ENCODE measurements at places on chromosomes 16 and 17. TPM values are rescaled to one million over a fixed set of nuclear protein-coding genes. Genes with fewer than 3 reads are reported as not detected.

GRCh38 chr17:51435641-51436091 lies 175.3 kb downstream of the UTP18 start:
- DNase-seq, result peak; percentile 78

DNA sequence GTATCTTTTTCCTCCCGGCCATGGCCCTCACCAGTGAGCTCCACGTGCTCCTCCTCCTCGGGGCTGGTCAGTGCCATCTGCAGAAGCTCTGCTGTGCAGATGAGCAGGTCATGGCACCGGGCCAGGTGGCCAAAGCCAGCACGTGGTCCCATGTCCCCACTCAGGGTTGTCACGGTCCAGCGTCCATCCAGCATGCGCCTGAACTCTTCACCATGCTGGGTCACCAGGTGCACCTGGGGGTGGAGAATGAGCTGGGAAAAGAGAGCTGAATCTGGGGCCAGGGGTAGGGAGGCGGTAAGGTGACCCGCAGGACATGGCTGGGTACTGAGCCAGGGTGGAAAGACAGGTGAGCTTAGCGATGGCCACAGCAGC lies 1.3 kb downstream of the DHX58 start:
- DNase-seq, result no peak

DNA sequence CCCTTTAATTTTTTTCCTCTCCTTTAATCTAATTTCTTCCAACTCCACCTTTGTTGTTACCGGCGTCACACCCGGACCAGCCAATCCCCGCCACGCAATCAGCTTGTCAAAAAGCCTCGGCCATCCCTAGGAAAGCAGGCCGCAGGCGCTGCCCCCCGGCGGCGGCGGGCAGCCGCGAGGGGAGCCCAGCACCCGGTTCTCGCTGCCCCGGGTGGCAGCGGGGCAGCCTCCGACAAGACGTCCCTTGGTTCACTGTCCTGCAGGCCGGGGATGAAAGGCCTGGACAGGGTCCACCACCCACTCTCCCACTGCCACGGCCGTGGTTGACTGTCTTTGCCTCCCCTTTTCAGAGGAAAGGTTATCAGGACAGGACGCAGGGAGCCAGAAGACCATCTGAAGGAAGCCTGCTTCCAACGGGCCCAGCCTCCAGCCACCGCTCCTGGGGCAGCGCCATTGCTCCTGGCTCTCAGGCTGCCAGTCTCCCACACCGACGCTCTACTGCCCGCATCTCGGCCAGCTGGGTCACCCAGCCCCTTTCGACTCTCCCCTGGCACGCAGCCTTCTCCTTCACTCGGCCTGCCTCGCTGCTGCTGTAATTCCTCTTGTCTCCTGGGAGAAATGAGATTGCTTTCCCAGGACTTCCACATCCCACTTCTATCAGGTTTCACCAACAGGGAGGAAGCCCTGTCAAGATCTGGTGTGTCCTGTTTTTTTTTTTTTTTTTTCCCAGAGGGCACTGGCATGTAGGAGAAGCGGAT lies 2.8 kb upstream of the UBTF start:
- DNase-seq, result peak; percentile 64

DNA sequence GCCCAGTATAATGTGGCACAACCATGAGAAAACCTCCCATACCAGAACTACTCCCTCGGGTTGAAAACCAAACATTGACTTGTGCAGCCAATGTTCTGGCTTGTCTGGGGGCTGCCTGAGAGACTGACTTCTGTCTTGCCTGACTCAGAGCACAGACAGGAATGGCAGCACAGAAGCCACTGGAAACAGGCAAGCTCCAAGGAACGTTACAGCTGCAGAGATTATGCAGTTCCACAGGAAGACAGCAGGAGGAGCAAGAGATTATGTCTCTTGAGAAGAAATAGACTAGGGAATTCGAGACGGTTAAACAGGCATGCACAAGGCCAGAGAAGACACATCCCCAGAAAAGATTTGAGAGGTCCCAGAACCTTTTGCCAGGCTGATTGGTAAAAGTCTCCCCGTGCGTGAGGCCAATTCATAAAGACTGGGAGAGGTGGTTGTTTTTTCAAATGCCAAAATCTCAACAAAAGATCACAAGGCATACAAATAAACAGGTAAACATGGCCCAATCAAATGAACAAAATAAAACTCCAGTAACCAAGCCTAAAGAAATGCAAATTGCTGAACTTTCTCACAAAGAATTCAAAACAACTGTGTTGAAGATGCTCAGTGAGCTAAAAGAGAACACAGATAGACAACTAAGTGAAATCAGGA lies 90.6 kb upstream of the CDH5 start:
- no peak for DNase-seq

DNA sequence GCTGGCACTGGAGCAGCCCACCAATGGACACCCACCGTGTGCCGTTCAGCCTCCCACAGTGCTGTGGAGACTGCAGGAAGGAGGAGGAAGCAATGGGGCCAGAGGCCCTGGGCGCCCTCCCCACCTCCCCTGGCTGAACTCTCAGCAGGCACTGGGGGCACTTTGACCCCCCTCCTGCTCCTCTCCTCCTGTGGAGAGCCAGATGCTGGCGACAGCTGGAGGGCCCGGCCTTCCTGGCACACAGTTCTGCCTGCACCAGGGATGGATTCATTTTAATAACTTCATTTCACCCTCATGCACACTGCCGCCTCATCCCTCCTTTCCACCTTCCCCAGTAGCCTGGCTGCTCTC lies 6.0 kb downstream of the NXPH3 start:
- DNase-seq, result no peak

DNA sequence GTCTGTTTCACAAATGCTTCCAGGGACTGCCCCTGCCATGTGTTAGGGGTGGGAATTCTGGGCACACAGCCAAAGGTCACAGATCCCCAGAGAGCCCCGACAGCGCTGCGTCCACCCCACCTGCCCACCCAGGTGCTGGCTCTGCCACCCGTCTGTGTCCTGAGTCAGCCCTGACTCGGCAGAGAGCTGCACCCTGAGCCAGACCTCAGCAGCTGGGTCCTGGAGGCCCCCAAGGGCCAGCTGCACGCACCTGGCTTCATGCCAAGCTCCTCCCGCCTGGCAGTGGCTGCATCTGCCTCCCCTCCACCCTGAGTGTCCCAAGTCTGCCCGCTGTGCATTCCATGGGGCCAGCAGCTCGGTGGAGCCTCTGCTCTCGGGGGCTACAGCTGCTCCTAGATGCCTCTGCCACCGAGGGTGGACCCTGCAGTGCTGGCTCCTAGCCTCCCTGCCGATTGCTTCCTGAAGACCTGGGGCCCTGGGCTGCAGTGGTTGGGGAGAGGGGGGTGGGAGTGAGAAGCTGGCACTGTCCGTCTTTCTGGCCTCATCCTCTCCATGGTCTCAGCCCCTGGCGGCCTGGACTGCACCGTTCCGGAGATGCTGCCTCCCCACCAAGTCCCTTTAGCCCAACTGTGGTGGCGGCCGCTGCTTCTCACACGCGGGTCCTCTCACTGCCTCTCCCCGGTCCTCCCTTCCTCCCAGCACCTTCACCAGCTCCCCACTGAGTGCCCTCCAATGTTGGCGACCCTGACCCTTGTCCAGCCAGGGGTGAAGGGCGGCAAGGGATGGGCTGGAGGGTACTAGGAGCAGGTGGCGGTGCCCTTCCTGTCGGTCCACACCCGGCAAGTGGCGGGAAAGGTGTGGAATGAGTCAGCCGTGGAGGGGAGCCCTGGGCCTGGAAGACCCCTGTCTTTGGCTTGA lies 3.0 kb downstream of the SECTM1 start:
- no peak for DNase-seq

DNA sequence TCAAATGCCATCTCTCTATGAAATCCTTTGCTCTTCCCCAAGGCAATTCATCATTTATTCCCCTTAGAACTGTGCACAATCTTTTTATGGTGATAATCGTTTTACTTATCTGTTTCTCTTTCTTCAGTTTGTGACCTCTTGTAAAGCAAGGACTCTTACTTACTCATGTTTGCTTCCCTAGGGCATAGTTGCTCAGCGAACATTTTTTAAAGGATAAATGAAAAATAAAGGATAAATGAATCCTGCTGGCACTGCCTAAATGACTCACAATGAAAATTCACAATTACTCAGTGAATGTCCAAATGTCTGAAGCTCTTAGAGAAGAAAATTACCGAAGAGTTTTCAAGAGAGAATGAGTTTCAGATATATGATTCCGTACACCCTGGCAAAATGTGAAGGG lies 671.7 kb downstream of the CDH11 start:
- no peak for DNase-seq

- no peak for DNase-seq
Measured at GRCh38 chr16:57774705-57775285, 27.5 kb downstream of the KIFC3 start.

DNA sequence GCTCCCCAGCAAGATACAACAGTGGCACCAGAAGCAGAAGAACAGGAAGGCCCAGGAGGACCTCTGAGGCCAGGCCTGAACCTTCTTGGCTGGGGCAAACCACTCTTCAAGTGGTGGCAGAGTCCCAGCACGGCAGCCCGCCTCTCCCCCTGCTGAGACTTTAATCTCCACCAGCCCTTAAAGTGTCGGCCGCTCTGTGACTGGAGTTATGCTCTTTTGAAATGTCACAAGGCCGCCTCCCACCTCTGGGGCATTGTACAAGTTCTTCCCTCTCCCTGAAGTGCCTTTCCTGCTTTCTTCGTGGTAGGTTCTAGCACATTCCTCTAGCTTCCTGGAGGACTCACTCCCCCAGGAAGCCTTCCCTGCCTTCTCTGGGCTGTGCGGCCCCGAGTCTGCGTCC lies 11.9 kb downstream of the CES3 start:
- no peak for DNase-seq

DNA sequence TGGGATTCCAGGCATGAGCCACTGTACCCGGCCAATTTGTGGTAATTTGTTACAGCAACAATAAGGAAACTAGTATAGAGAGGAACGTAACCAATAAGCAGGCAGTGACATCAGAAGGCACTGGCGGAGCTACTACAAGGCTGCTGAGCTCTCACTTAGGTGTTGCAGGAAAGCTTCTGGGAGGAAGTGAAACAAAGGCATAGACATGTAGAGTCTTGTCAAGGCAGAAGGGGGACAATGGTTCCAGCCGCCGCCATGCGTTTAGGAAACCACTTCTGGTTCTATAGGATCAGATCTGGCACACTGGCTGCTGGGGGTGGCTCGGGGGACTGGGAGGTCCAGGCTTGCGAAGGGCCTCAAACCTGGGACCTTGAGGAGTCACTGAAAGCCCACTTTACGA lies 9.4 kb upstream of the CPSF4L start:
- no peak for DNase-seq

SDR42E2 gene
- polyA plus RNA-seq, result 0.07 TPM

G6PC1 gene
- polyA plus RNA-seq, result 0.08 TPM

HOXB8 gene
- 0.15 TPM for polyA plus RNA-seq

CES5A gene
- polyA plus RNA-seq, result not detected

NEURL4 gene
- 72.1 TPM for polyA plus RNA-seq

SDF2 gene
- polyA plus RNA-seq, result 16.6 TPM

TMEM220 gene
- polyA plus RNA-seq, result 6.2 TPM

PRAC2 gene
- polyA plus RNA-seq, result not detected

ITGAD gene
- polyA plus RNA-seq, result not detected

ESRP2 gene
- 45.5 TPM for polyA plus RNA-seq

CDRT15L2 gene
- polyA plus RNA-seq, result not detected

ERN2 gene
- 1.9 TPM for polyA plus RNA-seq

LPO gene
- 0.23 TPM for polyA plus RNA-seq
